Subcutaneous preadipocyte (primary cell): ENCODE measurements at places on chromosomes 16 and 17. TPM values are rescaled to one million over a fixed set of nuclear protein-coding genes. Genes with fewer than 3 reads are reported as not detected.

Gene IKZF3
- not detected in 2 replicates for total RNA-seq

Gene JPH3
- total RNA-seq, result not detected in 2 replicates

Gene RAB37
- total RNA-seq, result under 0.01 and 0.20 TPM in 2 replicates

Gene SPNS1
- total RNA-seq, result 35.3 and 43.0 TPM in 2 replicates

Gene SOST
- not detected in 2 replicates for total RNA-seq
